ENCODE measurements at places on chromosomes 7 and 10.

DNA sequence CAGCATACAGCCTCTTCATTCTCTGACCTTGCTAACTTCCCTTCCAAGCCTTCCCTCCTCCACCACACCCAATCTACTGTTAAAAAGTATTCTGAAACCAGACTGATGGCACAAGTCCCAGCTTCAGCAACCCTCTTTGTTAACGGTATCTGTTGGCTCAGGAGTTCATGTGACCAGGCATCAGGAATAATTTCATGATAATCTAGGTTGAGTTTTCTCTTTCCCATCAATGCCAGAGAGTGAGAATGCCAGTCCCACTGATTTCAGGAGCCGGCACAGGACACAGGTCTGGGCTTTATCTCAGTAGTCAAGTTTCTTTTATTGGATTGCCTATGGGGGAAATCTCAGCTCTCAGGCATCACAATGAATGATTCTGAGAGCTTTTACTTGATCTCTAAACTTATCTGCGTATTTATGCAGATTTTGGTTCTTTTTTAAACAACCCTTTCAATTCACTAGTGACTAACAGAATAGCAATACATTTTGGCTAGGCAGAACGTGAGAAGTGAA is 231.0 kb upstream of the LYZL1 start:
- no peak for DNase-seq

GRCh38 chr10:95601116-95601719 is 40.0 kb upstream of the SORBS1 start:
- DNase-seq, result peak; percentile 75

DNA sequence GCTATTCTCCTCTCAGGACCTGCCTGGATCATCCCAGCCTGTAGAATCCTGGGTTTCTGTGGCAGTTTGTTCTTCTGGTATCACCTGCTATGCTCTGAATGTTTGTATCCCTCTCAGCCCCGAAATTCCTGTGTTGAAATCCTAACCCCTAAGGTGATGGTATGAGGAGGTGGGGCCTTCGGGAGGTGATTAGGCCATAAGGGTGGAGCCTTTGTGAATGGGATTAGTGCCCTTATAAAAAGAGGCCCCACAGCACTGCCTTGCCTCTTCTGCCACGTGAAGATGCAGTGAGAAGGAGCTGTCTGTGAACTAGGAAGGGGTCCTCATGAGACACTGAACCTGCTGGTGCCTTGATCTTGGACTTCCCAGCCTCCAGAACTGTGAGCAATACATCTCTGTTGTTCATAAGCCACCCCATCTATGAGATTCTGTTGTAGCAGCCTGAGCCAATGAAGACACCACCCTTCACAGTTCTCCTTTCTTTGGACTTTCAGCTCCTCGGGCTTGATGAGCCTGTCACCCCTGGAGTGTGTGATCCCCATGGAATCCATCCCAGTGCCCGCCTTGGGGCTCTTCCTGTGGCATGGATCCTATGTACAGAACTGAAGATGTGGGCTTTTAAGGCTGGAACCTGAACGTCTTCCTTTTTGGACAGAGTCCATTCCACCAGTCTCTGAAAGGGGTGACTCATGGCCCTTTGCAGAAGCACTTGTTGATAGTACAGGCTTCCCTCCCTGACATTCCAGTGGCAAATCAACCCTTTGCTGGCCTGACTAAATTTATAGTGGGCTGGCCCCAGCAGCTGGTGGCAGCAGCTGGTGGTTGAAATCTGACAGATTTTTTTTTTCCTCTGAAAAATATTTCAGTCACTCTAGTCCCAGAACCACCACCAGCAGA is 138.0 kb downstream of the TACC2 start:
- DNase-seq, result peak; percentile 83

- DNase-seq, result no peak
Measured at GRCh38 chr7:156778668-156779067, 114.3 kb downstream of the LMBR1 start.

- DNase-seq, result no peak
Measured at GRCh38 chr10:58399410-58399809, 14.2 kb downstream of the TFAM start.

- DNase-seq, result no peak
Measured at GRCh38 chr10:84829131-84829530, 500.7 kb downstream of the CCSER2 start.

DNA sequence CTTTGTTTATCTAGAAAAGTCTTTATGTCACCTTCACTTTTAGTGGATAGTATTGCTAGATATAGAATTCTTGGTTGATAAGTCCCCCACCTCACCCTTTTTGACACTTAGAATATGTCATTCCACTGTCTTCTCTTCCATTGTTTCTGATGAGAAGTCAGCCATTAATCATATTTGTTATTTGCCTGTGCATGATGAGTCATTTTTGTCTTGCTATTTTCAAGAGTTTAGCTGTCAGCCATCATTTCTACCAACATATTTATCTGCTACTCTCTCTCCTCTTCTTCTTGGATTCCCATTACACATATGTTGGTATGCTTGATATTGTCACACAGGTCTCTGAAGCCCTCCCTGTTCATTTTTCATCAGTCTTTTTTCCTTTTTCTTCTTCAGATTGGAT is 160.8 kb upstream of the TCF7L2 start:
- DNase-seq, result no peak

GRCh38 chr10:90992462-90992861 is 71.6 kb upstream of the ANKRD1 start:
- DNase-seq, result no peak
